Stimulated activated CD8-positive, alpha-beta memory T cell treated with anti-CD3 and anti-CD28 coated beads, Interleukin-15, amount 100 ng/mL, for 24 hours (primary cell): ENCODE measurements at places on chromosomes 16 and 17.

DNA sequence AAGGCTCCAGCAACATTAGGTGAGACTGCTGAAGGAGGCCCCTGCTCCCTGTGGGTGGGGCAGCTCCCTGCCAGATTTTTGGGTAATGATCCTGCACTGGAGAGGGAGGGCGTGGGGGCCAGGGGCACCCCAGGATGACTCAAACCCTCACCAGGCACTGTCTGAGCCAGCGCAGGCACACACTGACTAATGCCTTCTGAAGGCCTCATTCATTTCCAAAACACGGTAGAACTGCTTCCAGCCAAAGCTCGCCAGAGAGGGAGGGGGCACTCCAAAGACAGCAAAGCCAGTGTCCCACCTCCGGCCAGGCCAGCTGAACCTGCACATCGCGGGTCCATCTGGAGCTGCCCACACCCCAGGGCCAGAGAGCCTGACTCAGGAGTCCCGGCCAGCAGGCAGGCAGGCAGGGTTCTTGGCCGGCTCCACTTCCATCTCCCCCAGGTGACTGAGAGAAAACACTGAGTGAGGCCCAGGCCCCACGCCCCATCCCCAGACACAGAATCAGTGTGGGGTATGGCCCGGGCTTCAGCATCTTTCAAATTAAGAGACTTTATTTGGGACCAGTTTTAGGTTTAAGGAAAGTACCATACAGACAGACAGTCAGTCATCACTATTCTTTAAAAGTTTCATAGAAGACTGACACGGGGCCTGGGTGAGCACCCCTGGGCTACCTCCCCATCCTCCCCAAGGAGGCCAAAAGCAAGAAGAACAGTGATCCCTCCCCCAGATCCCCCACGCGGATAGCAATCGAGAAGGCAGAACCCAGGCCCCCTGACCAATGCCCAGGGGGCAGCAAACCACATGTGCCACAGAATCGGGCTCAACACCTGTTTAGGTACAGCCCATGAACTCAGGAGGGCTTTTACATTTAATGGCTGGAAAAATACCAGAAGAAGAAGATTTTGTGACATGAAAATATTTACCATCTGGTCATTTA is 2.3 kb downstream of the PIEZO1 start:
- DNase-seq, result no peak

GRCh38 chr16:4383591-4384444 is 12.2 kb downstream of the VASN start:
- DNase-seq, result no peak

DNA sequence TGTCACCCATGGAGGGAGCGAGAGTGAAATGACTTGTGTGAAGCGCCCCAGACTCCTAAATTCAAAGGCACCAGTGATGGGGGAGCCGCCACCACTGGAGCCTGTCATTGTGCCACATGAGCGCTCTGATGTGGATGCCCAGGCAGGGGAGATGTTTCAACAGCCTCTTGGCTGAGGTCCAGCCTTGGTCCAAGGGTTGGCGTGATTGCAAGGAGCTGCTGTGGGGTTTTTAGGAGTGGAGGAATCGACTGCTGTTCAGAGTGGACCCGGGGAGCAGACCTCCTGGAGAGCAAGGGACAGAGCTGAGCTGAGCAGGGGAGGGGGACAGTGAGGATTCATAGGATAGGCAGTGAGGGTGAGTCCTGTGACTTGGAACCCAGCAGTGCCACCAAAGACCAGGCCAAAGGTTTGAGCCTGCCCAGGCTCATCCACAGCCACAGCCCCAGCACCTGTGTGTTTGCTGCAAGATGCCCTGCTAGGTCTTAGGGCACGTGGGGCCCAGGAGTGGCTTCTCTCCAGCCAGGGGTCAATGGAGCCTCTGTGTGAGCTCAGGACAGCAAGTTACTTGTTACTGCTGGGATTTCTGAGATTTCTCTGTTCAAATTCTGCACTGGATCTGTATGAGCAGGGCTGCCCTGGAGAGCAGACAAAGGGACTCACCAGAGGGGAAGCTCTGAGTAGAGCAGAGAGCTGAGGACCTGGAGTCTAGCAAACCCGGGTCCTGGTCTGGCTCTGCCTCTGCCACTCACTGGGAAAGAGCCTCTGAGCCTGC is 20.3 kb downstream of the RHBDL3 start:
- no peak for DNase-seq

DNA sequence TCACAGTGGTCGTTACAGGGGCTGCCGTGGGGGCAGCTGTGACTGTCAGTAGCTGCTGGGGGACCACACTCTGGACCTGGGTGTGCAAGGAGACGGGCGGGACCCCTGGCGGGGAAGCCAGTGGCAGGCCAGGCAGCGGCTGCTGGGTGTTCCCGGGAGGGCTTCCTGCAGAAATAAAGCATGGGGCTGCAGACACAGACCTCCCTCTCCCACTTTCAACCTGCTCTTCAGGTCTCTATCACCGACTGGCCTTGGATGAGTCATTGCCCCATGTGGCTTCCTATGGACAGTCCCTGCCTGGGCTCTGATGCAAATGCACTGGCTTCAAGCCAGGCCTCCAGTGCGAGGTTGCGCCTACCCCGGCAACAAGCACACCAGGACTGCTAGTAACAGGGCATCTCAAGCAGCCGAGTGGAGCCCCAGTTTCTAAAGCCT is 17.2 kb downstream of the SREBF1 start:
- DNase-seq, result no peak

GRCh38 chr17:36705283-36705795 is 104.0 kb downstream of the MRM1 start:
- DNase-seq, result no peak

DNA sequence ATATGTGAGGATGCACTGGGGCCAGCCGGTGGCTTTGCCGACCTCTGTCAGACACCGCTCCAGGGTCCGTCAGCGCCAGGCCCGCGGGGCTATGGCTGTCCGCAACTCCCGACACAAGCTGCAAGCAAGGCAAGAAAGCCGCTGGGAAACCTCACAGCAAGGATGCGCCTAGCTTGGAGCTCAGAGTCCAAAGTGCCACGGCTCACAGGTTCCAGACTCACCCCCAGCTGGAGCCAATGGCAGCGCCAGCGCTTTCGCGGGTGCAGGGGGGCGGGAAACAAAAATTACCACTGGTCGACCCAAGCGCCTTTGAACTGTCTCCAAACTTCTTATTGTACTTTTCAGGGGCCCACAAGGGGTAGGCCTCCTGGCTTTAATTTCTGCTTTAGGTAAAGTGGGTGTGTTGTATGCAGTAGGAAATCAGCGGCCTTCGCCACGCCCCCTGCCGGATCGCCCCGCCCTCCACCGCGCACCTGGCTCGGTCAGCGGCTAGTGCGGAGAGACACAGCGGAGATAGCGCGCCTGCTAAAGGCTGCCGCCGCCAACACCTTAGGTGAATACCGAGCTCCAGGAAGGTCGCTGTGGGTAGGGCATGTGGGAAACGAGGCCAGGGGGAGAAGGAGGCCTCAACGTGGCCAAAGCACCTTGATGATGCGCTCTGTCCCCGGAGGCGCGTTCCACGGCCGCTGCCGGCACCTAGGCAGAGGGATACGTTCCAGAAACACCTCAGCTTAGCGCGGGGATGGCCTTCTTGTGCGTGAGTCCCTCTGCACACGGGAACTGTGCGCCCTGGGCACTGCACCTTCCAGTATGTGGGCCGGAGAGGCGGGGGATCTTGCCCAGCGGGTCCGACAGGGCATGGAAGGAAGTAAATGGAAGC is 61.0 kb upstream of the RBL2 start:
- peak; percentile 48 for DNase-seq

DNA sequence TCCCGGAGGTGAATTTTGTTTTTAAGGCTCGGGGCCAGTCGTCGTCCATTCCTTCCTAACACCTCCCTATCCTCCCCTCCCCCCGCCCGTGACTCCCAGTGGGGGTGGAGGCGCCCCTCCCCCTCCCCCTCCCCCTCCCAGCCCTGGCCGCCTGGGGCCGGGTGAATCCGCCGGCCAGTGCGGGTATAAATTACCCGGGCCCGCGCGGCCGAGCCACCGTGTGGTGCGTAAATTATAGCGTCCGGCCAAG is 2.0 kb upstream of the GSE1 start:
- no peak for DNase-seq

DNA sequence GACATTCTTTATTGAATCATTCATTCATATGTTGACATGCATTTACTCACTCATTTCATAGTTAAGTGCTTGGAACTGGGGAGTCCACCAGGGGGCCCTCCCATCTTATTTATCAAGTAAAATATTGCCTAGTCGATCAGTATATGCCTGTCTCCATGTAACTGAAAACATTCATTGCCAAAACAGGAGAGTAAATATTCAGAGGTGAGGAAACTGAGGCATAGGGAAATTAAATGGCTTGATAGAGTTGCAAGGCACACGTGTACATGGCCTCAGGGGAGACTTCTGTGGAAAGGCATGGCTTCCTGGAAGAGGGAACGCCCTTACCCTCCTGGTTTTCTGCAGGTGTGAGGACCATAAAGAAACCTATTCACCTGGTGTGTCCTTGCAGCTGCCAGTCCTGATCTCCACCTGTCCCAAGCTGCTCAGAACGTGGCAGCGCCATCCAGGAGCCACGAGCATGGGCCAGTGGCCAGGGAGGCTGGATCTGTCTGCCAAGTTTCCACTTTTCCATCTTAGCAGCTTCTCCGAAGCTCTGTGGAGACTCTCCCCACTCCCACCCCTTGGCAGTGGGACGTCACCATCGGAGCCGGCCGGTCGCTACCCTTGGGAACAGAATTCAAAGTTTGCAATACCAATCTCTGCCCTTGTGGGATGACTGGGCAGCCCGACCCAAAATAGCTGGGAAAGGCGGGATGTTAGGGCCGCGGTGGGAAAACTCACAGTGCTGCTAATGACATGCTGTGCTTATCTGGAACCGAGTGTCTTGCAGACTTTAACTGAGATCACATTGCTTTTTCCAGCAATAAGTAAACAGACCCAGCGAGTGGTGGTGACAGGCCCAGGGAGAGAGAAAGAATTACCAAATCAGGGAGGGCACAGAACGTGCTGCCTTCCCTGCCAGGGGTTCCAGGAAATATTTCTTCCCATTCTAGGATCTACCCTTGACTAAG is 4.1 kb upstream of the C1QTNF1 start:
- DNase-seq, result no peak

DNA sequence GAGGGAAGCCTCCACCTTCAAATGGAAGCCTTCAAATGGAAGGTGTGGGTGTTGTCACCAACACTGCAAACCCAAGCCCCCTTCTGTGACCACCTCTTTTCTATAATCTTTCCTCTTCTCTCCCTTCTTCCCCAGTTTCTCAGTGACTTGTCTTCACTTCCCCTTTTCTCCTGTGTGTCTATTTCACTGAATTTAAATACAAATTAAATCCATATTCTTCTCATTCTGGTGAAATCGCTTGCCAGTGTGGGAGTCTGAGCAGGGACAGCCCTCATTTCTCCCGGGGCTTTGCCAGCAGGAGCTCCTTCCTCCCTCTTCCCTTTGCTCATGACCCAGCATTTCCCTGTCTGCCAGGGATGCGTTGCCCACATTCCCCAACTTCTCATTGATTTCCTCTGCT is 6.4 kb upstream of the ITGAX start:
- DNase-seq, result no peak

GRCh38 chr17:79439493-79439892 is 171.4 kb downstream of the RBFOX3 start:
- no peak for DNase-seq
